ENCODE measurements at places on chromosomes 5 and 9. TPM values are rescaled to one million over a fixed set of nuclear protein-coding genes. Genes with fewer than 3 reads are reported as not detected.

Gene ACOT12
- total RNA-seq: not detected

Gene LPCAT1
- 42.8 TPM for total RNA-seq

Gene ANKRD18B
- total RNA-seq: 7.1 TPM

DNA sequence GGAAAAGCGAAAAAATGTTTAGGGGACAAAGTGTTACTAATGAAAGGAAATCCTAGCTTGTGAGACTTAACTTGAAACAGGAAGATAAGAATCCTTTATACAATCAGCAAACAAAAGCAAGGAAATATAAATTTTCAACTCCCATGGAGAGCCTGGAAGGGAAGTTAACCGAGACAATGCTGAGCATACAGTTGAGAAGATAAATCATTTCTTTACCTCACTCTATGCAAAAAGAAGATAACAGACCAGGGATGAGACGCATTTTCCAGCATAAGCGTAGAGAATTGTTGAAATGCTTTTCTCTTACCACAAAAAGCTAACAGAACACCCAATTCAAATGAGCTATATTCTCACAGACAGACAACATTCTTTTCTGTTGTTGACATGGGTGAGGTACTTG, 309.6 kb downstream of the CWC27 start:
- no peak for DNase-seq

DNA sequence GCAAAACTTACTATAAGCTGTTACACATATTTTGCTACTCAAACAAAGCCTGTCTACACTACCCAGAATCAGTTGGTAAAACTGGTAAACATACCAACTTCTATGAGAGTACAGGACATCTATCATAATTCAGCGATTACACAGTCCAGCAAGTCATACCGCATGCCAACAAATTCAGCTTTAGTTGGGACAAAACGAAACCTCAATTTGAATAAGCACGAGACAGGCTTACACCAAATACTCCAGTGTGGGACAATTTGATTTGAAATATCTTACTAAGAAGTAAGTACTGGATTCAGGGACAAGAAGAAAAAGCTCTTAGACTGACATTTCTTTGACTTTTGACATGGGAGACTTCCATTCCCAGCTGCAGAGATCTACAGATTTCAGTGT, 2.0 kb downstream of the NRG2 start:
- no peak for DNase-seq

All from HFFc6 (cell line).